ENCODE measurements at places on chromosomes 6 and 20. TPM values are rescaled to one million over a fixed set of nuclear protein-coding genes. Genes with fewer than 3 reads are reported as not detected.

Gene ID1
- 109 TPM for total RNA-seq

Gene NKX2-2
- total RNA-seq: not detected

Gene OR12D3
- not detected for total RNA-seq

Gene BNIP5
- not detected for total RNA-seq

Gene VAPB
- 68.1 TPM for total RNA-seq

Gene ASIP
- total RNA-seq: 4.7 TPM
